GM06990 (cell line): ENCODE measurements at places on chromosomes 12 and 14.

GRCh38 chr14:53384536-53384935, 231.4 kb upstream of the DDHD1 start:
- DNase-seq, result no peak

DNA sequence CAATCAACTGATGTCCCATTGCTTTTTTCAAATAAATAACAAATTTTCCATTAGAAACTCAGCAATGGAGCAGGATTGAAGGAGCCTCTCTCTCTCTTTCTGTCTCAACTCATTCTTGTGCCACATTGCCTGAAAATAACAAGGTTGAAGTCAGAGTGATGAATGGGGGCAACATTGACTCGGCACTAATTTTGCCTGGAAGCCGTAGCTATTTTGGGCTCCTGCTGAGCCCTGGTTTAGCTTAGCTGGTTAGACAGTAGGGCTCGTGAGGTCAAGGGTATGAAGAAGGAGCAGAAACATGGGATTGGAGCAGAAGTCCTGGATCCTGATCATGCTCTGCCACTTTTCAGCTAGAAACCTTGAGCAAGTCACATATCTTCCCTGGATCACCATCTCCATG, 38.9 kb downstream of the WSCD2 start:
- no peak for DNase-seq

DNA sequence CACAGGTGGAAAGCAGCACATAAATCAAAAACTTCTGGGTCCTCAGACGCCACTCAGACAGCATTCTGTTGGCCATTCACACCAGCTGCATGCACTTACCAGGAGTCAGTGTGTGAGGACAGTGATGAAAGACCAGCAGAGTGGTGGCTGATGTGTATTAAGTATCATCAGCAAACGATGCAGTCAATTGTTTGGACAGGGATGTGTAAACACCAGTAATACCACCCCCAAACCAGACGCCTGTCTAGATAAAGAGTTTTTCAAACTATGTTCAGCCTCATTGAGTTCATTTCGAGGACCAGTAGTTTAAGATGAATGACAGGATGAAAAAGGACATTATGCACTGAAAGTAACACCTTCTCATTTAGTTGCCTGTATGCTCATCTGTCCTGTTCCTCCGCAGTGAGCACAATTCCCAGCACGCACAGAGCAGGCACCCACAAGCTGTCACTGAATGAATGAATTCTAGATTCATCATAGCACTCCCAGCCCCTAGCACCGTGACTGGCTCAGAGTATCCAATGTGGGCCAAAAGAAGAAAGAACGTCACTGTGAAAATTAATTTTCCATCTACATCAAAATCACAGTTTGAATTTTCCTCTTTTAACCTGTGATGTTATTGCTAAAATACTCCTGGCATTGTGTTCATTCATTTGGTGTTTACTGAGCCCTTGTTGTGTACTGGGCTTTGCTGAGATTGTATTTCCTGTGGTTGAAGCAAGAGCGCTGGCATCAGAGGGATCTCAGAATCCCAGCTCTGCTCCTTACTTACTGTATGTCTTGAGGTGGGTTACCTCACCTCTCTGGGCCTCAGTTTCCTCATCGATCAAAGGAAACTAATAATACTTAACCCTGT, 124.8 kb upstream of the NOS1 start:
- no peak for DNase-seq

GRCh38 chr14:68941820-68942219, 37.3 kb downstream of the ACTN1 start:
- no peak for DNase-seq
